Smooth muscle cell of the coronary artery (primary cell): ENCODE measurements at places on chromosomes 11 and 22. TPM values are rescaled to one million over a fixed set of nuclear protein-coding genes. Genes with fewer than 3 reads are reported as not detected.

C11orf16 gene
- not detected in 2 replicates for total RNA-seq

BANF1 gene
- 9.2 and 26.8 TPM in 2 replicates for total RNA-seq

ACRV1 gene
- not detected in 2 replicates for total RNA-seq

TEX12 gene
- 0.15 TPM in 1 of 2 replicates, not detected in the other for total RNA-seq

MORC2 gene
- total RNA-seq: 10.7 and 11.8 TPM in 2 replicates

AMBRA1 gene
- total RNA-seq: 13.2 and 32.5 TPM in 2 replicates

ANO1 gene
- total RNA-seq: 0.23 and 5.3 TPM in 2 replicates

GAB2 gene
- total RNA-seq: 11.3 and 20.9 TPM in 2 replicates

CELSR1 gene
- total RNA-seq: 0.30 and 1.1 TPM in 2 replicates

ZP1 gene
- 0.12 TPM in 1 of 2 replicates, not detected in the other for total RNA-seq

RBMXL2 gene
- 0.08 TPM in 1 of 2 replicates, not detected in the other for total RNA-seq

PIH1D2 gene
- 0.12 and 1.1 TPM in 2 replicates for total RNA-seq

TH gene
- total RNA-seq: not detected in 2 replicates

TSPAN4 gene
- total RNA-seq: 102 and 297 TPM in 2 replicates

FADS1 gene
- 50.9 and 69.6 TPM in 2 replicates for total RNA-seq

C11orf42 gene
- not detected in 2 replicates for total RNA-seq

ASCC2 gene
- 26.7 and 27.8 TPM in 2 replicates for total RNA-seq

OLFML1 gene
- 0.15 and 53.7 TPM in 2 replicates for total RNA-seq

RIMBP3C gene
- total RNA-seq: 0.15 and 0.70 TPM in 2 replicates

ZNF215 gene
- 1.3 and 4.2 TPM in 2 replicates for total RNA-seq

TP53I11 gene
- 0.98 and 17.3 TPM in 2 replicates for total RNA-seq

ADAMTS15 gene
- total RNA-seq: 27.0 and 42.8 TPM in 2 replicates

PATE4 gene
- not detected in 2 replicates for total RNA-seq

SEPTIN5 gene
- 55.8 and 56.9 TPM in 2 replicates for total RNA-seq

CASP5 gene
- not detected in 2 replicates for total RNA-seq

BDNF gene
- total RNA-seq: 1.2 and 38.8 TPM in 2 replicates

OR5T2 gene
- not detected in 2 replicates for total RNA-seq

MS4A6E gene
- not detected in 2 replicates for total RNA-seq

C1QTNF4 gene
- 0.08 TPM in 1 of 2 replicates, not detected in the other for total RNA-seq

RFPL1 gene
- not detected in 2 replicates for total RNA-seq

ENTHD1 gene
- total RNA-seq: not detected in 2 replicates

MRPL11 gene
- total RNA-seq: 20.7 and 38.6 TPM in 2 replicates

IRF7 gene
- total RNA-seq: 3.7 and 7.7 TPM in 2 replicates

MOV10L1 gene
- 0.23 and 16.9 TPM in 2 replicates for total RNA-seq

SPDYC gene
- not detected in 2 replicates for total RNA-seq

SLC22A6 gene
- not detected in 2 replicates for total RNA-seq

OVCH2 gene
- total RNA-seq: not detected in 2 replicates

ADORA2A gene
- 0.35 and 15.0 TPM in 2 replicates for total RNA-seq

IL17REL gene
- not detected in 2 replicates for total RNA-seq

RCOR2 gene
- total RNA-seq: 0.70 and 4.5 TPM in 2 replicates

SLC7A4 gene
- 0.23 TPM in 1 of 2 replicates, not detected in the other for total RNA-seq

MRPL48 gene
- 5.4 and 30.3 TPM in 2 replicates for total RNA-seq

MMP8 gene
- total RNA-seq: not detected in 2 replicates

FOLR2 gene
- not detected in 2 replicates for total RNA-seq

TRIM29 gene
- not detected in 2 replicates for total RNA-seq

FBLN1 gene
- 49.1 and 838 TPM in 2 replicates for total RNA-seq

JRKL gene
- 7.5 and 10.2 TPM in 2 replicates for total RNA-seq

PAAF1 gene
- 6.7 and 10.1 TPM in 2 replicates for total RNA-seq

PSMC3 gene
- total RNA-seq: 214 and 316 TPM in 2 replicates

VSIG2 gene
- not detected in 2 replicates for total RNA-seq

MCAM gene
- 11.8 and 25.4 TPM in 2 replicates for total RNA-seq

MPZL2 gene
- 0.08 and 0.94 TPM in 2 replicates for total RNA-seq

ANKRD13D gene
- total RNA-seq: 32.9 and 34.9 TPM in 2 replicates

MEI1 gene
- total RNA-seq: 0.12 and 1.1 TPM in 2 replicates

HTR3B gene
- total RNA-seq: not detected in 2 replicates

FGF4 gene
- not detected in 2 replicates for total RNA-seq

SCARF2 gene
- 15.8 and 21.0 TPM in 2 replicates for total RNA-seq

OR51G2 gene
- not detected in 2 replicates for total RNA-seq
